ENCODE measurements at places on chromosomes 2 and 18.

DNA sequence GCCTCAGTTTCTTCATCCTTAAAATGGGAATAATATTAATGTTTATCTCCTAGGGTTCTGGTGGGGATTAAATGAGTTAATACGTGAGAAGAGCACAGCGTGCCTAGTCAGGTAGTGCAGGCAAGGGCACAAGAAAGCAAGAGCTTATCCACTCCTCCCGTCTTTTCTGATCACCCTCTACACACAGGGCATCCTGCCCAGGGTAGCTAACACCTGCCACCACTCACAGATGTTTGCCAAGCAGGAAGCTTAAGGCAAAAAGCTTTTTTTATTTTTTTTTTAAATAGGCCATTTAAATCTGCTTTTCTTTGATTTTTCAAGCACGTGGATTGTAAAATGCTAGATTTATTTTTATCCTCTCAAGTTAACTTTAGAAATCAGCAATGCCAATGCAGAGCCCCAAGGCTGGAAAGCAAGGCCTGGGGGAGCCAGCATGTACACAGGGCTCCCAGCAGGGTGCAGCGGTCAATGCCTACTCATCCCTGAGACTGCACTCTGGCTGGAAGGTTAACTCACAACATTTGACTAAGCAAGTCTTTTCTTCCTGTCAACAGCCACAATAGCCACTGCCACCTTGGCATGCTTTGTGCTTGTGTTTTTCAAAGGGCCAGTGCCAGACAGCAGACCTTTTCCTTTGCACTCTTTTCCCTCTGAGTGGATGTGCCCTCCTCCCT, 86.5 kb upstream of the ACAA2 start:
- DNase-seq, result no peak

DNA sequence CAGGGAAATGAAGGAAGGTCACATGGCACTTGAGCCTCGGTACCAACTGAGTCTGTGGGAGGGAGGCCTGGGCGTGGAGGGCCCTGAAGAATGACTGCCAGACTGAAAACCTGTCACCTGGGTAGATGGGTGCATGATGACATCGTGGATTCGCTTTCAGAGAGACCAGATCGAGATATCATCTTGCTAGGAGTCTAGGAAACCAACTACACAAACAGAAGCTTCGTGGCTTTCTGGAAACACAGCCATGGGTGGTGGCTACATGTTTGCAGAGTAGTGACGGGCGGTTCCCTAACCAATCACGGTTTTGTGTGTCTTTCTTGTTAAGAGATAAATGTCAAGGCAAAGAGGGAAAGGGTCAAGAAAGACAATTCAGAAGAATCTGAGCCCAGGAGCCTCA, 155.0 kb downstream of the EIPR1 start:
- peak; percentile 56 for DNase-seq

GRCh38 chr2:178529194-178529593, 48.9 kb downstream of the PLEKHA3 start:
- DNase-seq, result no peak

DNA sequence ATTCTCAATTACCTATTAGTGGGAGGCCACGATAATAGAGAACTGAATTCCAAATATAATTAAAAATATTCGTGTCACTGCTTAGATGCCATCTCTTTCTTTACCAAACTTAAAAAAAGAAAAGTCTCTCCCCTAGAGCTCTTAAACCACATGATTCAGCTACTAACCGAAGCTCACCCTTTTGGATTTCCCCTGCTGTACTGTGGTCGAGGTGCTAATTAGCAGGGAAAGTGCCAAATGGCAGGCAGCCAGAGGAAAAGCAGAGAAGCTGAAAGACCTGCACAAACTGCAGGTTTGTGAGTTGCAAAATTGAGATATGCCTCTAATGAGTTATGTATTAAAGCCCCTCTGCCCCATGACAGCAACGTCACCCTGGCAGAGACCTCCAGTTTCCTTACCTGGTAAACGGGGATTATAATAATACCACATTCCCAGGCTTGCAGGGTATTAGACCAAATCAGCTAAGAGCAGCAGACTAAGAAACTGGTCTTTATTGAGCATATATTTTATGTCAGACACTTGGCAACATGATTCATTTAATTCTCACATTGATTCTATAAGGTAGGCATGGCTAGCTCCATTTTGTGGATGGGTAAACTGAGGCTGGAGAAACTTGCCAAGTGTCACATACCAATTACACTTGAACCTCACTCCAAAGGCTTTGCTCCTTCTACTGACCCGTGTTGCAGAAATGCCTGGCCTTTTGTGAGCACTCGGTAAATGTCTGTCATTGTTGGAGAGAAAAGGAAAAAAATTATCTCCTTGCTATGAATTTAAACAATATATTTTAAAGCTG, 259.7 kb downstream of the LPIN1 start:
- DNase-seq, result peak; percentile 40

DNA sequence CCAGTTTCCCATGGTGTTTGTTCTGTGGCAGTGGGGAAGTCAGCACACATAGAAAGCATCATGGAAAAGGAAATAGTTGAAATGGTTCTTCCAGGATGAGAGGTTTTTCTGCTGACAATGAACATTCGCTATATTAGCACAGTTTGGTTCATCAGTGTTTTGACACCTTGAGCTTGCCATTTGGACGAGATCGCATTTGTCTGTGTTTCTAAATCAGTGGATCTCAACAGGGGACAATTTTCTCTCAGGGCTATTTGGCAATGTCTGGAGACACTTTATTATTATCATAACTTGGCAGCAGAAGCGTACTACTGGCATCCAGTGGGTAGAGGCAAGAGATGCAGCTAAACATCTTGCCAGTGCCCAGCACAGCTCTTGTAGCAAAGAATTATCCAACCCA, 74.6 kb downstream of the CD8B2 start:
- DNase-seq, result no peak

- DNase-seq, result no peak
Observed at GRCh38 chr2:149625671-149626070, 38.1 kb upstream of the MMADHC start.

GRCh38 chr2:175976391-175977157, 25.5 kb downstream of the LNPK start:
- no peak for DNase-seq

- DNase-seq, result no peak
Observed at GRCh38 chr2:138227195-138227594, 262.9 kb downstream of the HNMT start.

GRCh38 chr2:25388491-25388890, 46.8 kb upstream of the DNMT3A start:
- no peak for DNase-seq

- DNase-seq, result no peak
Observed at GRCh38 chr2:134405611-134406081, 151.8 kb downstream of the MGAT5 start.

- DNase-seq, result no peak
Observed at GRCh38 chr2:231182513-231182899, 15.9 kb upstream of the ARMC9 start.

GRCh38 chr2:10536569-10537133, 88.5 kb upstream of the ODC1 start:
- DNase-seq, result no peak

GRCh38 chr2:32166115-32166574, 481 bp downstream of the SLC30A6 start:
- DNase-seq, result no peak

- no peak for DNase-seq
Observed at GRCh38 chr2:199100326-199101110, 357.2 kb downstream of the SATB2 start.

DNA sequence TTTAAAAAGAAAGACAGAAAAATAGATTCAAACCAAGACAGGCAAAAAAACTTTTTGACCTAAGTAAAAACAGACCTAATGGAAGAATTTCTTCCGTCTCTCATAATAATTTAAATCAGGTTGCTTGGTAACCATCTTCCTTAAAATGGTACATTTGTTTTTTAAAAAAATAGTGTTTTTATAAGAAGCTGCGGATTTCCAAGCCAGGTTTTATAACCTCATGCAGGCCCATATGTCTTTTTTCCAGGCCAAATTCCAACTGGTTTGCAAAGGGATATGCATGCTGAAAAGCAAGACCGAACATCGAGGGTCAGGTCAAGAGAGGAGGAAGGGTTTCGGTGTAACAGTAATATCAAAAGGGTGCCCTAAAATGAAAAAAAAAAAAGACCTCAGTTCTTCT, 172.9 kb downstream of the MAIP1 start:
- DNase-seq, result no peak

DNA sequence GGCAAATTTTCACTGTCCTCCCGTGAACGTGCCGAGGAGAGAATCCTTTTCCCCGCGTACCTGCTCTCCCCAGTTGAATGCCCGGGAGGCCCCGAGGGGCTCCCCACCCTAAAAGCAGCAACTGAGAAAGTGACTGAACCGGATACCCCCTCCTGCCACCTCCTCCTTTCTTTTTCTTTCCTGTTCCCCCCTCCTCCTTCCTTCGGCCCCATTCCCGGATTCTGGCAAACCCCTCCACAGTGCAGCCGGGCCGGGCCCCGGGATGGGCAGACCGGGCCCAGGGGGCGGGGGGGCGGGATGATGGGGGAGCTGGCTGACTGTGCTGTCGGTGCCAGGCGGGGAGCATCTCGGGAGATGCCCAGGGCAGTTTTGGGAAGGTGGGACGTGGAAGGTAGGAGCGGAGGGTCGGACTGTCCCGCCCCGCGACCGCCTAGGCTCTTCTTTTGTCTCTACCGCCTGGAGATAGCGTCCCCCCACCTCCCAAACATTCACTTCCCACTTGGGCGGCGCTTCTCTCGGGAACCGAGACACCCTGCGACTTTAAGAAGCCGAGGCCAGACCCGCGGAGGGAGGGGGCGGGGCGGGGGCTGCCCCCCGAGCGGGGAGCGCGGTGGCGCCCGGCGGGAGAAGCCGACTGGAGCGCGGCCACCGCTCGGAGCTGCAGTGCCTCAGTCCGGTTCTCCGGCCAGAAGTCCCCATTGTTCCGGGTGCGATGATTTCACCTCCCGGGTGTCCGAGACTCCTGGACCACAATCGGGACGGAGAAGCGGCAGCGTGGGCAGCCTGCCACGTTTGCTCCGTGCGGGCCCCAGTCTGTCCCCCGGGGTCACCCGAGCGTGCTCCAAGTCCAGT, 8.2 kb downstream of the DLX2 start:
- DNase-seq, result no peak

All from activated T-helper 1 cell treated with anti-CD3 and anti-CD28 coated beads, Interleukin-2, amount 50 U/mL, for 16 hours (primary cell).